ENCODE measurements at places on chromosomes 11 and 22.

- peak; percentile 84 for DNase-seq
Measured at GRCh38 chr11:63761931-63762653, 6.5 kb downstream of the ZFTA start.

DNA sequence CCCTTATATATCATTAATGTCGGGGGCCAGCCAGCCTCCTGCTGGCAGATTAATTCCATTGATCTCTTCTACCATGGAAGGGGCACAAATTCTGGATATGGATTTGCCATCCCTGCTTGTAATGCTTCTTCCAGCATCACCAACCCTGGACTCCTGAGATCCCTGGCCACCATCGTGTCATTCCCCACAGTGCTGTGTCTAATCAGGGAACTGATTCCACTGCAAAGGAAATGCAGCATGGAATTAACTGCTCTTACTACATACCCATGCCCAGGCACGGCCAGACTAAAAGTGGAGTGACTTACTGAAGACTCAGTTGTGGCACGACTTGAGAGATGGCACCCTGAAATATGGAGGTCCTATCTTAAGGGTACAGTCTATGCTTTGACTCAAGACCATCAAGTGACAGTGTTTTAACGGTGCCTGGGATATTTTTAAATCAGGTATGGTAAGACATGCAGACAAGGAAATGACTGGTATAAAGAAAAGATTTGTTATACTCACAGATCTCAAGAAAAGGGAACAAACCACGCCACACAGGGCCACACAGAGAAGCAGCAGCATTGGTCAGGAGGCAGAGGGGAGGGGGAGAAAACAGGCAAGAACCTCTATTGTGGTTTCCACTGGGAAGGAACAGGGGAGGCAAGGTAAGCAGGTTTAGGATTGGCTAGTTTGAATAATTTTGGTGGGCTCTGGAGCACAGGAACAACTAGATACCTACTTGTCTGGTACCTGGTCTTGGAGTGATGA is 65.1 kb downstream of the IGLL5 start:
- DNase-seq: no peak

GRCh38 chr11:37721485-37721884 is 1123.4 kb upstream of the RAG2 start:
- no peak for DNase-seq

GRCh38 chr11:104151404-104152204 is 12.3 kb downstream of the PDGFD start:
- no peak for DNase-seq

GRCh38 chr11:105609832-105610781 is at the start of gene GRIA4:
TSS of gene GRIA4 (plus strand) at chr11:105610073. CDS start at chr11:105610998, 925 bp downstream.
- DNase-seq: peak; percentile 63
